ENCODE measurements at places on chromosomes 2 and 18. TPM values are rescaled to one million over a fixed set of nuclear protein-coding genes. Genes with fewer than 3 reads are reported as not detected.

Gene CKAP2L
- total RNA-seq, result 10.3 TPM

Gene MEP1B
- total RNA-seq, result not detected

GRCh38 chr2:9919512-9919911 lies 32.0 kb upstream of the GRHL1 start:
- DNase-seq, result no peak

DNA sequence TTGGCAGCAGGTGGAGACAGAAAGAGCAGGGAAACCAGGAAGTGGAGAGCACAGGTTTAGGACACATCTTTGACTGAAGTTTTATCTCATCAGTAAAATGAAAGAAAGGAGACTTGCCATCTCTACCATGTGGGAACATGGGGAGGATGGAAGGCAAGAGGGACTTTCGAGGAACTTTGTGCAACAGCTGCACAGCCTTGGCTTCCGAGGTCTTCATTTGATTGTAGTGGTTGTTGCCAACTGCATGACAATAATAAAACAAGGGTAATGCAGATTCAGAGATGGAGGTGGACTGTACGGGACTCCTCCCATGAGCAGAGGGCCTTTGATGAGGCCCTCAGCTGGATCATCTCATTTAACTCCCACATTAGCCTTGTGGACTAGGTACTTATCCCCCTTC lies 49.3 kb upstream of the FZD7 start:
- no peak for DNase-seq

DNA sequence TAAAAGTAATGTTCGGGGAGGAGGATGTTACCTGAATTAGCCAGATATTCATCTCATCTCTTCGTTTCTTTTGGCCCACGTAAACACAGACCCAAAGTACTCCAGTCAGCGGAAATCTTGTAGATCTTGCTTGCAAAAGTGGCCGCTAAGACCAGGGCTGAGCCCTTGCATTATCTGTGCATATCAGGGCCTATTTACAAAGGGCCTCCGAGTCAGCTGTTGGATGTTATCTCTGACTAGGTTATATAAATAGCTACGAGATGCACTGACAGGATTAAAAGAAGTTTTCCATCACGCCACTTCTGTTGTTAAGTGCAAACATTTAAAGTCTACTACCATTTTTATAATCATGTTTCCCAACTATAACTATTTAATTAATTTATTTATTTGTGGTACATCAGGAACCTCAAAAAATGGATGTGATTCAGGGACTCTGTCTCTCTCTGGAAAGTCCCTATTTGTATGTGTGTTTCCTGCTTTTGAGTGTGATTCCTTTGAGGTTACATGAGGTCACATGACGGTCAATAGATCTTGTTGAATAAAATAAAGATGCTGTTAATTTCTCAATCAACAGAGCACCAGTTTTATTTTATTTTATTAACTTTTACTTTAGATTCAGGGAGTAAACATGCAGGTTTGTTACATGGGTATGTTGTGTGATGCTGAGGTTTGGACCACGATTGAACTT lies 46.8 kb upstream of the MBOAT2 start:
- DNase-seq, result no peak

Gene HAAO
- 0.18 TPM for total RNA-seq

DNA sequence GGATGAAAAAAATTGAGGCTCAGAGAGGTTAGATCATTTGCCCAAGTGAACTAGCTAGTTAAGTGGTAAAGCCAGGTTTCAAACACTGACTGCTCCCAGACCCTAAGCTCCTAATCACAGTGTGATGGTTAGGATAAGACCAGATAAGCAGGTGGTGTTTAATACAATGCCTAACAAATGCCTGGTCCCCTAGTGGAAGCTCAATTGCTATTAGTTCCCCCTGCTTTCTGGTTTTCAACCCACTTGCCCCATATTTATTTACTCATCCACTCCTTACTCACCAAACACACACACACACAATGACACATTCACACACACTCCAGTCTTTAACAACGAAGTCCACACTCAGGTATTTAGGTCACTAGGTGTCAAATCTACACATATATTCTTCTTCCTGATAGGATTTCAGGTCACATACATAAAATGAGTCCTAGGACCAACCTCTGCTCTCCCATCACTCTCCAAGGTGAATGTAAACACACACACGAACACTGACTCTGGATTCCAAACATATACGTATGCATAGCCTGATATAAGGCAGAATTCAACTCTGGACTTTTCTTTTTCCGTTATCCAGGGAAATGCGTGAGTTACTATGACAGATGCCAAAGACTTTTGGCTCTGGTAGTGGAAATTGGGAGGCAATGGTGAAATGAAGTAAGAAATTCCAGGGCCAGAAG lies 73.6 kb upstream of the TSPYL6 start:
- peak; percentile 8 for DNase-seq

Gene TSHZ1
- total RNA-seq, result 3.7 TPM

DNA sequence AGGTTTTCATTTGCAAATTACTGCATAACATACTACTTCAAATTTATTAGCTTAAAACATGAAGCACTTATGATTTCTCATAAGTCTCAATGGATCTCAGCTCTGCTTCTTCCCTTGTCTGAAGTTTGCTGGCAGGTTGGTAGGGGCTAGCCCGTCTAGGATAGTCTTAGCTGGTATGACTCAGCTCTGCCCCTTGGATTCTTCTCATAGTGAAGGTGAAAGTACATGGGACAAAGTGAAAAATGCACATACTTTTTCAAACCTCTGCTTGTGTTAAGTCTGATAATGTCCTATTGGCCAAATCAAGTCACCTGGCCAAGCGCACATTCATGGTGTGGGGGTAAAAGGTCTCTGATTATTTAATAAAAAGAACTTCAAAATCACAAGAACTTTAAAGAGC lies 184.8 kb upstream of the VWC2L start:
- DNase-seq, result no peak

Gene UNC80
- total RNA-seq, result not detected

- DNase-seq, result no peak
These were observed 91.4 kb downstream of the TRIB2 start for GRCh38 chr2:12807907-12808810.

Gene PMAIP1
- 13.7 TPM for total RNA-seq

DNA sequence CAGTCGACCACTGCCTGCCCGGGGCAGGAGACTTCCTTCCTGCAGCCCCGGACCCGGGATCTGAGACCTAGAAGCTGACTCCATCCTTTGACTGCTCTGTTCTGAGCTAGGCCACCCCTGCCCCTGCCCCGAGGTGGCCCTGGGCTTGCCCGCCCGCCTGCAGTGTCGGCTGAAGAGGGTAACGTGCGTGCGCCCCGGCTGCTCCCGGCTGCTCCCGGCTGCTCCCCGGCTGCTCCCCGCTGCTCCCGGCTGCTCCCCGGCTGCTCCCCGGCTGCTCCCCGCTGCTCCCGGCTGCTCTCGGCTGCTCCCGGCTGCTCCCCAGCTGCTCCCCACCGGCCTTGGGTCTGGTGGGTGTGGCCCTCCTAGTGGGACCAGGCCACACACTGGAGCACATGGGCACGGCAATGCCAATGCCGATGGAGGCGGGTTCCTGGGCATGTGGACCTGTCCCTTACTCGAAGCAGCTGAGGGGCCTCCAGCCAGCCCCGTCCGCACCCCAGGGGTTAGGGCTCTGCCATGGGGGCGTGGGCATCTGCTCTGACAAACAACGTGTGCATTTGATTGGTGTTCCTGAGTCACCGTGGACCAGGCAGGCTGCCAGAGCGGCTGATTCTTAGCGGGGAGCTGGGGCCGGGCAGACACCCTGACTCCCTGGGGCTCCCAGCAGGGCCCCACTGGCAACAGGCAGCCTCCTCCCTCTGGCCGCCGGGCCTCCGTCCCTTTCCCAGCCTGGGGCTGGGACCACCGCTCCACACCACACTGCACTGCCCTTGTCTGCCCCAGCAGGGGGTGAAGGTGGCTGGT lies 2.0 kb upstream of the GAL3ST2 start:
- no peak for DNase-seq

Gene LNPK
- total RNA-seq, result 12.4 TPM

DNA sequence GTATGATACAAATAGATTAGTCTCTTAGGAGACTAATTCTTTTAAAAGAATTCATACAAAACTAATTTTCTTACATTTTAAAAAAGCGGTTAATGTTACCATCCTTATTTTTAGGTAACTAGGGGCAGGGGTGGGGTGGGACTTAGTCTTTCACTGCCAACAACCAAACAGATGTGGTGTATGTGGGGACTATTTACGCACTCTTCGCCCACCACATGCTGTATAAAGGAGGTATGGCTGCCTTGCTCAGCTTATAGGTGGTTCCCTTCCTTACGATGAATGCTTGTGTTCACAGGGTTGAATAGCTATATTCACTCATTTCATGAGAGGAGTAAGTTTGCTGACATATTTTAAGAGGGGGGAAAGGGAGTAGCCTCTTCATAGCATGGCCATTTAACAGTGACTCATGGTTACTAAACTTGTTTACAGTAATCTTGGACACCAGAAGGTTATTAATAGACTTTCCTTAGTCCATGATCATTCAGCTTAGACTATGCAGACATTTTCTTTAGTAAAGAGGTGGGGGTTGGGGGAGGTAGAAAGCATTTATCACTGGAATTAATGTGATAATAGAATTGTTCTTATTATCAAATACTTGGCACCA lies 61.8 kb downstream of the CAB39 start:
- DNase-seq, result no peak

GRCh38 chr2:114160263-114160981 lies 270.5 kb downstream of the ACTR3 start:
- DNase-seq, result no peak

DNA sequence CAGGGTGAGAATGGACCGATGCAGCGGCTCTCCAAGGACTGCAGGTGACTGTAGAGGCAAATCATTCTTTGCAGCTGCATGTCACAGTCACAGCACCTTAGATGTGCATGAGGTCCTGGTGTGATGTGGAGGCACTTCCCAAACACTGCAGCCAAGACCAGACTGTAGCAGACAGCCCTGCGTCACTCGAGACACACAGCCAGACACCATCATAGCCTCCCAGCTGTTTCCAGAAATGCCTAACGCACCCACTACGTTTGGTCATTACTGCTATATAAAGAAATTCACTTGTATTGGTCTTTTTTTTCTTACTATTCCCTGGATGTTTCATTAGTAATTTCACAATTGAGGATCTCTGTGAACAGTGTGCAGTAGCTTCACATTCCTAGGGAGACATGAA lies 60.9 kb downstream of the SH3YL1 start:
- DNase-seq, result no peak

DNA sequence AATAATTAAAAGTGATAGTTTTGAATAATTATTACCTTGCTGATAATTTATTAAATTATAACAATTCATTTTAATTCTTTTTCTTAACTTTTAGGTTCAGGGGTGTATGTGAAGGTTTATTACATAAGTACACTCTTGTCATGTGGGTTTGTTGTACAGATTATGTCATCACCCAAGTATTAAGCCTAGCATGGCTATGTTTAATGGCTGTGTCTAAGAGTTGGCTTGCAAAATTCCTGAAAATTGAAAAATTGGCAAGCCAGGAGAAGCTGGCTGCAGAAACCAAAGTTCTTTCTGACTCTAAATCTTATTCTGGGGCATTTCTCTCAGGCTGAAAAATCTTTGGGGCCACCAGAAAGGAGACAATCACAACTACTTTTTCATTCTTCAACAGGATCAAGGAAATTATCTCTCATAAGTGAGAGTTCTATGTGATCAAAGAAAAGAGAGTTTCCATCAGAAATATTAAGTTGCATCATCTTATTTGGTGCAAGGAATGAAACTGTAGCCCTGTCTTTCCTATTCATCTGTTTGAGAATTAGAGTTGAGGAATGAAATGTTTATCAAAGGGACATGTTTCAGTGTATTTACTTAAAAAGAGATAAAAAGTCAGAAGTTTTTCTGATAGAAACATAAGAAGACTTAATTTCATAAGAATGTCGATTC lies 412.1 kb upstream of the CDH2 start:
- DNase-seq, result no peak

DNA sequence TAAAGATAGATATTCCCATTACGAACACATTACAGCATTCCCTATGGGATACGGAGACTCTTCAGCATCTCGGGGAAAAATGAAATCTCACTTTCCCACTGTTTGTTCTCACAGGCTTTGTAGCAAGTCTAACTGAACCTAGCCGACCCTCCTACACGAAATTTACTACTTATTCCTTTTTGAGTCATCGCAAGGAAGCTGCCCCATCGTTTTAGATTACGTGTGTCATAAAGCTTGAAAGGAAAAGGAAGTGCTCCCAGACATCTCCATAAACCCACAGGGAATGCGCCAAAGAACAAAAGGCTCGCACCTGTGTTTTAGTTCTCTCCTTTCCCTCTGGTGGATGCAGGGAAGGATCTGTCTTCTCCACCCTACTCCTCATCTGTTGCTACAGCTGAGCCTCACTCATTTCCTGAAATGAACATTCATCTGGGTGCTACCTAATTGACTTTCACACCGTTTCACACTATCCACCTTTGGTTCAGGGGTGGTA lies 76.2 kb upstream of the STK39 start:
- no peak for DNase-seq

GRCh38 chr2:64542071-64543007 lies 18.2 kb downstream of the AFTPH start:
- no peak for DNase-seq

- DNase-seq, result no peak
These were observed 33.9 kb downstream of the MBP start for GRCh38 chr18:77098538-77099174.

GRCh38 chr2:205656941-205657340 lies 25.4 kb upstream of the NRP2 start:
- no peak for DNase-seq

DNA sequence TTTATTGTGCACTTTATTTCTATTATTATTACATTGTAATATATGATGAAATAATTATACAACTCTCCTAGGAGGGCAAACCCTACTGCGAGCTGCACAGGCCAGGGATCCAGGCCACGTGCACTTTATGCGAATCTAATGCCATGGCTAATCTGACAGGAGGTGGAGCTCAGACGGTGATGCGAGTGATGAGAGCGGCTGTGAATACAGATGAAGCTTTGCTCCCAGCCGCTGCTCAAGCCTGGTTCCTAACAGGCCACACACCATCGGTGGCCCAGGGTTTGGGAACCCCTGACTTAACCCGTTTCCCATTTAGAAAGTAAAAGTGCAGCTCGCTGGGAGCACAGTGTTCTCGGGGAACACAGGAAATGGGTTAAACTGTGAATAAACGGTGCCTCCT lies 40.8 kb upstream of the RAB6D start:
- no peak for DNase-seq

- no peak for DNase-seq
These were observed 85.6 kb downstream of the ASB1 start for GRCh38 chr2:238512247-238512867.

Gene NT5DC4
- not detected for total RNA-seq

Gene RIT2
- not detected for total RNA-seq

DNA sequence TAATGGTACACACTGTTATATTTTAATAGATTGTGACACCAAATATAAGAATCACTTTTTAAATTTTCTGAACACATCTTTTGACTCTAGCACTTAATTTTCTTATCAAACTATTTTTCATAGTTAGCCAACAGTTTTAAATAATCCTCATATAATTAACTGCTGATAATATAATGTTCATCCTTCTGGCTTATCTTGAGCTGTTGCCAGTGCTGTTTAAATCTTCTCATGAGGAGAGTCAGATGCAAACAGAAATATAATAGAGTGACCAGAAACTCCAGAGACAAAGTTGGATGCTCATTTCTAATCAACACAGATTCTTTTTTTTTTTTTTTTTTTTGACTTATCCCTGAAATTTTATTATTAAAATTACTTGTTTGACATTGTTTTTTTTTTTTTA lies 282.6 kb downstream of the SPAG16 start:
- no peak for DNase-seq
